ENCODE measurements at places on chromosomes 2 and 18. TPM values are rescaled to one million over a fixed set of nuclear protein-coding genes. Genes with fewer than 3 reads are reported as not detected.

UGT1A7 gene
- not detected for polyA plus RNA-seq

PDE1A gene
- 14.3 TPM for polyA plus RNA-seq

DTNA gene
- 13.1 TPM for polyA plus RNA-seq

CXCR1 gene
- 0.07 TPM for polyA plus RNA-seq

RAB6D gene
- 2.0 TPM for polyA plus RNA-seq
